ENCODE measurements at places on chromosomes 5 and 9.

- no peak for DNase-seq
These were observed 18.9 kb upstream of the LRRC14B start for GRCh38 chr5:172421-172820.

- DNase-seq: no peak
These were observed 33.5 kb upstream of the CRB2 start for GRCh38 chr9:123322273-123323195.

GRCh38 chr5:61053937-61054336, 108.3 kb downstream of the SMIM15 start:
- no peak for DNase-seq

GRCh38 chr9:72363908-72364678, 915 bp downstream of the ZFAND5 start:
- peak; percentile 91 for DNase-seq

DNA sequence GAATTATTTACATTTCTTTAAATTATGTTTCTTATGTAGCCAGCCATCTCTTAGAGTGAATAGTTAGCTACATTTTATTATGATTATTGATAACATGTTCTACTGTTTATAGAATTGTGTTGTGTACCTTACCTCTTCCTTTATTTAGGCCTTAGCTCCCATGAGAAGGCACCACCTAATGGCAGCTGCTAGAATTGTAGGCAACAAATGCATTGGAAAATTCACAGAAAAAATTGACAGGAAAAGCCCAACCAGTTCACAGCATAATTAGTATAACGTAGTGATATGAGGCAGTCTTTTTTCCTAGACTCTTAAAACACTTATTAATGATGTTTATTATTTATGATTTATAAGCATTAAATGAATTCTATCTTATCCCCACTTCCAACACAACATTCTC, 175.8 kb downstream of the WDR70 start:
- DNase-seq: peak; percentile 16

- no peak for DNase-seq
These were observed 9.2 kb downstream of the SEMA5A start for GRCh38 chr5:9536717-9537116.

GRCh38 chr5:111572561-111572960, 60.2 kb upstream of the STARD4 start:
- no peak for DNase-seq

DNA sequence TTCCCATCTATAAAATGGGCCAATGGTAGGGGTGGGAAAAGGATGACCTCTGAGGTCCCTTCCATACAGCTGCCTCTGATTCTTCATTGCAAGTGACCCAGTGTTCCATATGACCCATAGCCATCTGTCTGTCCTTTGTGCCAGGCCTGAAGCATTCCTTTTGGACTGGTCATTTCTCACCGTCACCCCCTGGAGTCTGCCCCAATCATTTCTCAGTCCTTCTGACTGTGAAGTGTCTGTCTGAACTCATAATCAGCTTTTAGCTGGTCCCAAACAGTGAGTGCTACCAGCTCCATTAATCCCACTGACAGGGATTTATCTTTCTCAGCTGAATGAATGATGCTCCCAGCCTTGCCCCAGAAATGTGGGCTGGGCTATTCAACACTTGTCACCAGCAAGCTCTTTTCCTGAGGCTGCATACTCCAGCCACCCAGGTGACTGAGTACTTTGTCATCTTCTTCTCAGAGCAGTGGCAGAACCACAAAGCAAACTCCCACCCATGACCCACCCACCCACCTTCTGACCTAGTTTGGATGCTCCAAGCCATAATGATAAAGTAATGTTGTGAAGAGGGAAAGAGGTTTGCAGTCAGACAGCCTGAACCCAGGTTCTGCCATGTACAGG, 37.4 kb downstream of the KCNIP1 start:
- DNase-seq: no peak

Data from GM20000 (cell line).